ELF-1 (cell line): ENCODE measurements at places on chromosomes 16 and 17.

DNA sequence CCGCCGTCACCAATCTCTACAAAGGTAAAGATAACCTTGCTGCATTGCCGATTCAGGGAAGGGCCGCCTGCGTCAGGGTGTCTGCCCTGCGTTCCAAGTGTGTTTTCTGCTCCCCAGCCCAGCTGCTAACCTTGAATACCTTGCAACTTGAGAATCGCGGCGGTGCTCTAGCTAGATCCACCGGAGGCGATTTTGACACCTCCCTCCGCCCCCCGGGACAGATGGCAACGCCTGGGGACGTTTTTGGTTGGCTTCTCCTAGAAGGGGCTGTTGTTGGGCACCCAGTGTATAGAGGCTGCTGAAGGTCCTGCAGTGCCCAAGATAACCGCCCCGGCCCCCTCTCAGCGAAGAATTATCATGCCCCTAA lies 1.5 kb downstream of the HAPSTR1 start:
- peak; percentile 78 for DNase-seq

- DNase-seq, result no peak
These were observed 165.2 kb downstream of the VPS53 start for GRCh38 chr17:549177-550040.

- DNase-seq, result no peak
These were observed 428.4 kb downstream of the MAF start for GRCh38 chr16:79171931-79172705.

DNA sequence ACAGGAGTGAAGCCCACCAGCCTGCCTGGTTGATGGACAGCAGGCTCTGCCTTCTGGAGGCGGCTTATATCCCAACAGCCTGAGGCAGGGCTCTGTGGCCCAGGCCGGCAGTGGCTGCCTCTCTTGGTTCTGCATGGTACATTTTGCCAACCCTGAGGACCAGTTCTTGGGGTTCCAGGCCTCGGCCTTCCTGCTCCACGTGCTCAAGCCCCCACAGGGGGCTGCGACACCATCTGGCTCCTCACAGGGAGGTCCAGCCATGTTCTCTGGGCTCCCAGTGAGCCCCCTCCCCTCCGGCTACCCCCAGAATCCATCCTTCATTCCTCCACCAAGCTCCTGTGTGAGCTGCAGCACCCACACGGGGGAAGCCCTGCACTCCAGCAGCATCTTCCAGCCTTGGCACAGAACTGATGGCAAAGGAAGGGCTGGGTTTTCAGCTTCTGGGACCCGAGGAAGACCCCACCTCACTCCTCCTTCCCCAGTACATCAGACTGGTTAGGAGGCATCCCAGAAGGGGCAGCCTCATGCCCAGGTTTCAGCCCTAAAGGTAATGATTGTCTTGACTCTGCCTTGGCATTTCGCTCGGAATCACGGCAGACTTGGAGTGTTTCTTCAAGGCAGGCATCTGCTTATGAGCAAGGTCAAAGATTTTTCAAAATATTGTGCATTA lies 231.2 kb downstream of the CPPED1 start:
- no peak for DNase-seq

DNA sequence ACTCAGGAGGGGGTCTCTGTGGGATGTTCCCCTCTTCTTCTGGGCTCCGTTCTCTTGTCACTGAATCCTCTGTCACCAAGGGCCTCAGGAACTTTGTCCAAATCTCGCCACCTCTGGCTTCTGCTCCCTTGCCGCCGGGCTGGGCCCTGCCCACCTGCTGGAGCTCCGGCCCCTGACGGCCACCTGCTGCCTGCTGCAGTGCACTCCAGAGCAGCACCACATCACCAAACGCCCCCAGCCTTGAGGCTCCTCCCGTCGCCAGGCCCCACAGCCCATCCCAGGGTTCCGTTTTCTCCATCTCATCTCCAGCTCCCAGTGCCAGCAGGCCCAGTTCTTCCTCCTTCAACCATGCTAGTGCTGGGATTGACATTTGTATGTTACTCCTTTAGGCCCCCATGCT lies 43.6 kb downstream of the FOXL1 start:
- DNase-seq, result no peak

GRCh38 chr16:2398520-2398919 lies 30.7 kb upstream of the CCNF start:
- DNase-seq, result no peak

DNA sequence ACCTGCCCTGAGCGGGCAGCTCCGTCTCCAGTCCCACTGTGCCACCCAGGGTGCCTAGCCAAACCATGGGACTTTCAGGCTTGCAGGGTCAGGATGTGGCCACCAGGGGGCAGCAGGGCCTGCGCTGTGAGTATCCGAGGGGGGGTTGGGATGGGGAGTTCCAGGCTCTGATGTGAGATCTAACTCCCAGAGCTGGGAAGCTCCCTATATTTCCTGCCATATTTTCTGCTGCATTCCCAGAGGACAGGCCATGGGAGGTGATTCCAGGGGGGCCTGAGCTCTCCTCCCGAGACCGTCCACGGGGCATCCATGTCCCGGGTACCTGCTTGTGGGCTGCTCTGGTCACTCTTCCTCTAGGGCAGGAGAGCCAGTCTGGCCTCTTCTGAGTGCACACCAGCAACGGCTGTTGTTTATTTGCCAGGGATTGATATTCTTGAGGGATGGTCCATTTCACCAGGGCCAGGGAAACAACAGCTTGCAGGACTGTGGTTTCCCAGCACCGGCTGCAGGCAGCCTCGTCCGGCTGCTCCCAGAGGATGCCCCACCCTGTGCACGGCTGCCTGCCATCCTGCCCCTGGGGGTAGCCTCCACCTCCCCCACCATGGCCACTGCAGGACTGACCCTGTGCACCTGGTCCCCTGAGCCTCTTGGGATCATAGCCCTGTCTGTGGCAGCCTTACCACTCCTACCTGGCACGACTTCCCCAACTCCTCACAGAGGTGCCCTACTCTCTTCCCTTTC lies 1.2 kb downstream of the GPR142 start:
- DNase-seq, result peak; percentile 76

GRCh38 chr17:55420776-55421178 lies 858 bp downstream of the MMD start:
- peak; percentile 26 for DNase-seq

- DNase-seq, result no peak
These were observed 26.0 kb downstream of the CD300LF start for GRCh38 chr17:74686761-74687160.

DNA sequence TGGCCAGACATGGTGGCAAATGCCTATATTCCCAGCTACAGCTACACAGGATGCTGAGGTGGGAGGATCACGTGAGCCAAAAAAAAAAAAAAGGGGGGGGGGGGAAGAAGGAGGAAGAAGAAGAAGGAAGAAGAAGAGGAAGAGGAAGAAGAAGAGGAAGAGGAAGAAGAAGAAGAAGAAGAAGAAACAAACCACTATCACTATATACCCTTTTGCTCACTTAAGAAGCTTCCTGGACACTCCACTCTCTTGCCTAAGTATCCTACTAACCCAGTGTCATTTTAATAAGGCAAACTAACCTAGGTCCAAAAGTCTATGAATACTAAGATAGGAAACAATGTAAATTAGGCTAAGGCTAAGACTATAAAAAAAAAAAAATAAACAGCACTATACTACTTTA lies 54.8 kb downstream of the GPATCH8 start:
- DNase-seq, result no peak

DNA sequence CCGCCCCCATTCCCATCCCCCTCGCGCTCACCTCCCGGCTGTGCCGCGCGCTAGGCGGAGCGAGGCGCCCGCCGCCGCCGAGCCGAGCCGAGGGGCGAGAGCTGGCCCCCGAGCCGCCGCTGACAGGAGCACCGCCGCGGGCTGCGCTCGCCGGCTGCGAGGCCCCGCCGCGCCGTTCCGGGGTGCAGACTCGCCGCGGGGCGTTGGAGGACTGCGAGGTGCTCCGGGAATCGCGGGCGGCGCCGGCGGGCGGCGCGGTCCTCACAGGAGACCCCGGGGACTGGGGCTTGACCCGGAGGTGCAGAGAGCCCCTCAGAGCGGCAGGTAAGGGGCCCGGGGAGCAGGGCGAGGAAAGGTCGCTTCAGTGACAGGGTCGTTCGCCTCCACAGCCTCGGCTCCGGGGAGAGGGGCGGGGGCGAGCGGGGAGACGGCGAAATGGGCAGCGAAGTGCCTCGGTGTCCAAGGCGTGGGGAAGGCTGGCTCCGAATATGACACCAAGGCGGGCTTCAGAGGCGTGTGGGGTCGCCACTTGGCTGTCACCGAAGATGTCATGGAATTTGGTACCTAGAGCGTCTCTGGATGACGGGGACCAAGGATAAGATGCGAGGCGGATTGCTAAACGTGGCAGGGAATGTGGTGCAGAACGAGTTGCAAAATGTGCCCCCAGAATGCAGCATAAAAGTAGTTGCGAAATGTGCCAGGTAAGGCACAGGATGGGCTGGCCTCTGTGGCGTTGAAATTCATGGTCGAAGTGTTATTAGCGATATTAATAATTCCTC lies 580 bp downstream of the TANC2 start:
- peak; percentile 34 for DNase-seq

GRCh38 chr17:17842111-17842876 lies 5.5 kb upstream of the SREBF1 start:
- DNase-seq, result no peak

- no peak for DNase-seq
These were observed 13.9 kb downstream of the TOP3A start for GRCh38 chr17:18300725-18301480.

DNA sequence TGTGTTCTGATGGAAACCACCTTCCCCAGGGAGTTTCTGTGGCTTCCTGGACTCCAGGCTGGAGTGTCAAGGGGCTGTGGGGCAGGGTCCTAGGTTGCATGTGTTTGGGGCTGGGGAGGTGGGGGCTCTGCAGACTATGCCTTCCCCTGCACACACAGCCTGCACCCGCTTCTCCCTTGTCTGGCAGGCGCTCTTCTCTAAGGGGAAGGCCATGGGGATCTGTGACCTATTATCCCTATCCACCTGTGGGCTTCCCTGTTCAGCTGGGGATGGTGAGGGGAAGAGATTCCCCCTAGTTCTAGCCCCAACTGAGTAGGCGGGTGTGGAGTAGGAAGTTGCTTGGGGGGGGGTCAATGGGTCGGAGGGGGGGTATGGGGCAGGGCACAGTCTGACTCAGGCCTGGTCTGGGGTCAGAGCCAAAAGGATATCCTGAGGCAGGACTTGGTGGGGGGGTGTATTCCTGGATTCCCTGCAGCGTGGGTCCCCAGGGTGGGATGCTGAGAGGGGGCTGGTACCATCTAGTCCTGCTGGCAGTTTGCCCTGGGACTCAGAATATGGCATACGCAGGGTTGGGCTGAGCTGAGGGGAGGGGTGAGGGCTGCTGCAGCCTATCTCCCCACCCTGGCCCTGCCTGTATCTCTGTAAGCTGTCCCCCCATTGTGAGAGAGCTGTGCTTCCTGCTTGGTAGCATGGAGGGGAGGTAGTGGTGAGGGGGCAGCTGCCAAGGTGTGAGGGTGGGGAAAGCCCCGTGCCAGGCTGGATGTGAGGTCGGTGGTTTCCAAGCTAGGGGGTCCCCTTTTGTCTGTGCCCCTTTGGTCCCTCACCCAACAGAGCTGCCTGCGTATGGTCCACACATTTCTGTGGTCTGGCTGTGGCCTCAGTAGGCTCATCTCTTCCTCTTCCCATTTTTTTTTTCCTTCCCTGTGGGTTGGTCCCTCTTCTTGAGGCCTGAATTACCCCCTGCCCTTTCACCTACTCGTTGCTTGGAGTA lies 14.7 kb downstream of the RARA start:
- DNase-seq, result no peak

GRCh38 chr17:15220785-15221184 lies 44.3 kb downstream of the PMP22 start:
- no peak for DNase-seq
